ENCODE measurements at places on chromosomes 5 and 9.

- no peak for DNase-seq
Observed at GRCh38 chr5:44729536-44729935, 79.2 kb upstream of the MRPS30 start.

- DNase-seq, result no peak
Observed at GRCh38 chr5:103561685-103562452, 720 bp downstream of the NUDT12 start.

DNA sequence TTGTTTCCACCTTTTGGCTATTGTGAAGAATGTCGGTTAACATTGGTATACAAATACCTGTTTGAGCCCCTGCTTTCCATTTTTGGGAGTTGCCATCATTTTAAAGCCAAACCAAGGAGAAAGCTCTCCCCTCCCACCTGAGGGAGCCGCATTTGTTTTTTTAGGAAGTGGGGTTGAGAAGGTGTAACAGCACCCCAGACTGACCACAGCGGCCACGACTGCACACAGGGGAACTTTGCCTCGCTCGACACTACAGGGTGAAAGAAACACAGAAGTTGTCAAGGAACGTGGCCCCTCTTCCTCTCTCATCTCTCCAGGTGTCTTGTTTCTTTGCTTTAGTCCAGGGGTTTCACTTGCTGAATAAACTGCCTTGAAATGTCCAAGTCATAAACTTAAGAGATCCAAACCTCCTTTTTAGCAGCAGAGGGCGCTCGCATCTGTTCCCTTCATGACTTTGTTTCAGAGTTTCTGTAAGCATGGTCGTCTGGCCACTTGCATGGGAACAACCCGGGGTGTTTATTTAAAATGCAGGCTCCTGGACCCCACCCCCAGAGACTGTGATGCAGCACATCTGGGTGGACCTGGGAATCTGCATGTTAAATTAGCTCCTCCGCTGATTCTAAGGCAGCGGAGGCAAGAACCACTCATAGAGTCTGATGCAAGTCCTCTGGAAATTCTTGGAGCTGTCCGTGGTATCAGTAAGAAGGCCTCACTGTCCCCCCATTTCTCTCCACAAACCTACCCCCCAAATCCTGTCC lies 2.1 kb upstream of the TTLL11 start:
- peak; percentile 48 for DNase-seq

DNA sequence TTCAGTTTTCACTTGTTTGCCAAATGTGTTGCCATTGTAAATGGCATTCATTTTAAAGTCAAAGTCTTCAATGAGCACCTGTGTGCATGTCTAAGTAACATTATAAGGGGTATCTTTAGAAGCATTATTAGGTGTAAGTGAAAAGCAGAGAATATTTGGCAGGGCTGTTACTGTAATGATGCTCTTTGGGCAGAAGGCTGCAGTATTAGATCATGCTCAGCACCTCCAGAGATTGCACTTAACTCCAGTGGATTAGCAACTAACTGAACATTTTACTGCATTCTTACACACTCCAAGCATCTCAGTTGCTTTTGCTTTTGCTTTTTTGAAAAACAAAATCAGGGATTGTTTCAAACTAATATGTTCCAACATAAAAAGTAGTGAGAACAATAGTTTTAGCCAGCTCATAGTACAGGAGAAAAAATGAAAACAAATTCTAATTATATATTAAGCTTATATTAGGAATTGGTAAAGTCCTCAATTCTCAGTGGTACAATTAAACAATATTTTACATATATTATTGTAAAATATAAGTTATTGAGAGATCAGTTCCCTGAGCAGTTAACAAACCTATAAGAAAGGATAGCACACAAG lies 1740.9 kb upstream of the CDH9 start:
- DNase-seq, result no peak

DNA sequence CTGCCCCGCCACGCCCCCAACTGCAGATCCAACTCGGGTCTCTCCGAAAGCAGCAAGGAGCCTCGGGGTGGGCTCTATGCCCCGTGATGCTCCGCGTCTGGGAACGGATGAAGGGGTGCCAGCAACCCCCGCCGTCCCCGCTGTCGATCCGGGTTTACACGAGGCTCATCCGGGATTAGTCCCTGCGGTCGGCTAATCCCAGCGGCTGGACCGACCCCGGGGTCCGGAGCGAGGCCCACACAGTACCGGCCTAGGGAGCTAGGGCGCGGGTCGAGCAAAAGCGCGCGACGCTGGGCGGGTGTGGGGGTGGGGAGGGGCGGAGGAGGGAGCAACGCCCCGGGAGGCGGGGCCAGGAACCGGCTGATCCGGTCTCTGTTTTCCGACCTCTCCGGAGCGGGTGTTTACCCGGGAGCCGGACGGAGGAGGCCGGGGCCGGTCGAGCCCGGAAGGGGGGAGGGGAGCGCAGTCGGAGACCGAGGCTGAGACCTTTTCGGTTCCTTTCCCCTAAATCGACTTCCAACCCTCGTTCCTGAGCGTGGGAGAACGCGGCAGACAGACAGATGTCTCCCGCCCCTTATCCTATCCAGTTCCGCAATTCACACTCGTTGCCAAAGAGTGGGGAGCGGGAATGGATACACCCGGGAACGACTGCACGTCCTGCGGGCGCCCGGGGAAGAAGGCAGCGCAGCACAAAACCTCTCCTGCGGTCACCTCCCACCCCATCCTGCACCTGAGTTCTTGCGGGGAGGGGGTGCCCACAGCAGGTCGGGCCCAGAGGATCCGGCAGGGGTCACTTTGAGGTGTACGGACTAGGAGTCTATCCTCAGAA lies 28.6 kb downstream of the PCDH1 start:
- DNase-seq, result peak; percentile 65

GRCh38 chr9:134328341-134328840 lies 2.1 kb downstream of the RXRA start:
- no peak for DNase-seq

DNA sequence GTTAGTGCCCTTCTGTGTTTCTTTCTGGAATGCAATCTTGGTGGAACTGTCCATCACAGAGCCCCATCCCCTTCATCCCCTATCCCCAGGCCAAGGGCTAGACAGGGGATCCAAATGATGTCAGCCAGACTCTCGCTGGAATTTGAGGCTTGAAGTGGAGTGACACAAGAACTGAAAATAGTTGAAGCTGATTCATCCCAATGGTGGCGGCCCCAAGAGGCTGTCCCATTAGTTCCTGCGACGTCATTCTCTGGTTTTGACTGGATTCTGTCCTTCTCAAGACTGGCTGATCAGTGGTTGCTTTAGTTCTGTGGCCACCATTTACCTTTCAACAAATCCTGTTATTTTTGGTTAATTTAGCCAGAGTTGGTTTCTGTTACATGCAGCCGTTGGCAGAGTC lies 59.9 kb downstream of the SUB1 start:
- no peak for DNase-seq
